ENCODE measurements at places on chromosomes 11 and 22.
A peak's percentile ranks its signal among the peaks of the same experiment; 100 is the strongest.

DNA sequence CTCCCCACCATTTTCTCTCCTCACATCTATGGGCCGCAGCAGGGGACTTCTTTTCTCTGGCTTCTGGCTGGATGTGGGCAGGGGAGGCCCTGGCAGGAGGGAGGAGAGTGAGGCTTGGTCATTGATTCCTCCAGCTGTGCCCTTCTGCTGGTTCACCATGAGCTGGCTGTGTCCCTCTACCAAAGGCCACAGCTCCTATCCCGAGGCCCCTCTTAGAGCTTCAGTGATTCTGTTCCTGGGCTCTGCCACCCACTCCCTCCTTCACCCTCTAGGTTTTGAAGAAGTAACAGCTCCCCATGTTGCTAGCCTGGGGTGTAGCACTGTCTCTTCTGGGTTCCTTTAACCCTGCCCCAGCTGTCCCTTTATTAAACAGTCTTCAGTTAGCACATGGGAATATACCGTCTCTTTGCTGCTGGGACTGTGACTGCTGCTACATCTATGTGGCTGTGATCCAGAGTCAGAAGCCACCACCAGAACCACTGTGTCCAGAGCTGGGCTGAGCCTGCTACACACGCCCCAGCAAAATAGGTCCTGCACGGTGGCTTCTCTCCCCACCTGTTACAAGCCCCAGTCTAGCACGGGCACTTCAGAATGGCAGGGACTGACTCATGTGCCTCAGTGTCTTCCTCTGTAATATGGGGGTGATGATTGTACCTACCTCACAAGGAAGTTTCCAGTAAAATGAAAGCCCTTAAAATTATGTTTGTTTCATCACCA is 578 bp upstream of the PARVG start:
- DNase-seq = no peak

DNA sequence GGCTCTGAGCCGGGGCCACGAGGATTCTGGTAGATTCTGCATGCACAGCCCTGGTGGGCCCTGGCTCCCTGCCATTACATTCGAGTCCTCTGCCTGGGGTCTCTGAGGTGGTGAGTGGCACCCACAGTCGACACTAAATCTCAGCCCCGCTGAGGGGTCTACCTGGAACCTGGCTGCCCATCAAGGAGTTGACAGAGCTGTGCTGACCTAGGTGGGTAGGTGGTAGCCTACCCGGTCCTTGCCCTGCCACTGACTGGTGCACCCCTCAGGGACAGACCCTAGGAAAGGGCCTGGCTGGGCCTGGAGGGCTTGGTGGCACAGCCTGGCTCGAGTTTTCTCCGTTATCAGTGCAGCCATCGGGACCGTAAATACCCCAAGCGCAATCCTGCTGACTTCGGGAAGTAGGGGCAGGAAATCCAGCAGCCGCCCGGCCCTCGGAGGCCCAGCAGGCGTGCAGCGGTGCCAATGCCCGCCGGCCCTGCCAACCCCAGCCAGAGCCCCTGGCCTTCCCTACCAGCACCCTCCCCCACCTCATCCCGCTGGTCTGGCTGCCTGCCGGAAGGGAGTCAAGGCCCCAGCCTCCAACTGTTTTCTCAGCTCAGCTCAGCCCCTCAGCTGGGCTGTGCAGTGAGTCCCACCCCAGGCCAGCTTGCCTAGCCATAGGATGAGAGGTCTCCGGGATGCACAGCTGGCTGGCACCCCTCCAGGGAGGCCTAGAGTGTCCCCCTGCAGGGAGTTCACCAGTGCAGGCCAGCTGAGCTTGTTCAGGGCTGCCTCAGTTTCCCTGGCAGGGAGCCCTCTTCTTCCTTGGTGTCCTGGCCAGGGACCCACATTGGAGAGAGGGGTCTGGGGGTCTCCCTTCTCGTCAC is 80.4 kb upstream of the KCNQ1OT1 start:
- DNase-seq = peak; percentile 0

GRCh38 chr11:40417627-40418026 is 1041.8 kb downstream of the LRRC4C start:
- no peak for DNase-seq

GRCh38 chr11:86670911-86671310 is 1.5 kb downstream of the ME3 start:
- DNase-seq = no peak

DNA sequence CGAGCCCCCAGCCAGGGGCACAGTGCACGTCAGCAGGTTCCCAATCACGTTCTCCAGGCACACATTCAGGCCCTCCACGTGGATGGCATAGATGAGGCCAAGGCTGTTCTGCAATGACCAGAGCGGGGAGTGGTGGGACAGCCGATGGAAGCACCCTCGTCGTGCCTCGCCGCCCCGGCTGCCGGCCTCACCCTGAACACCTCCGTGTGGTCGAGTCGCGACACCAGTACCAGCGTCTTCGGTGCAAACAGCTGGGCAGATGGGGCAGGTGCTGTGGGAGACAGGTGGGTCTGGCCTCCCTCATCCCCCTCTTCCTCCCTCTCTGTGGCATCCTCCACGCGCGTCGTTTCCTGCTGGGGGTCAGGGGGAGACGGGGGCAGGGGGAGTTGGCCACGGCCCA is 7.5 kb downstream of the SBF1 start:
- no peak for DNase-seq

- DNase-seq = no peak
Measured at GRCh38 chr11:64769283-64769682, 9.1 kb downstream of the SF1 start.

DNA sequence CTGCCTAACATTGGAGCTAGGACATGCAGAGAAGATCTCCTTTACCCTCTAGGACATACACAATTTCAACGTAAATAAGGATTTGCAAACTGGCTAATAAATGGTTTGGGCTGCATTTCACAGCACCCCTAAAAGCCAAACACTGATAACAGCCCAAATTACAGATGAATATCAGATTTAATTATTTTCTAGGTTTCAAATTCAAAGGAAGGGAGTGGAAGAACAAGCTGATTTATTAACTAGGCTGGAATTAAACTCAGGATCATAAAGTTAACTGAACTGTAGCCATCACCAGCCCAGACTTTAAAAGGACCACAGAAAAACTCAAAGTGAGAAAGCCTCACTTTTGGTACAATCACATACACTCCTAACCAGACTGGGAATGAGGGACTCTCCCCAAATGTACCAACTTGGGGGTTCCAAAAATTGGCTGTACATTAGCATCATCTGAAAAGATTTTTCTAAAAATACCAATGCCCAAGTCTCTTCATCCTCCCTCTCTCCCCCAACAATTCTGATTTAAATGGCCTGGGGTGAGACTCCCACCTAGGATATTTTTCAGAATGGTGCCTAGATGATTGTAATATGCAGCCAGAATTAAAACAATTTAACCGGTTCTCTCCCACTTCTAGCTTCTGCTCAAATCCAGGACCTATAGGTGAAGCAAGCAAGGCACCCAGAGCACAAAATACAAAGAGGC is 43.5 kb downstream of the SYTL2 start:
- DNase-seq = no peak

- DNase-seq = no peak
Measured at GRCh38 chr11:33476945-33477606, 219.9 kb downstream of the HIPK3 start.

DNA sequence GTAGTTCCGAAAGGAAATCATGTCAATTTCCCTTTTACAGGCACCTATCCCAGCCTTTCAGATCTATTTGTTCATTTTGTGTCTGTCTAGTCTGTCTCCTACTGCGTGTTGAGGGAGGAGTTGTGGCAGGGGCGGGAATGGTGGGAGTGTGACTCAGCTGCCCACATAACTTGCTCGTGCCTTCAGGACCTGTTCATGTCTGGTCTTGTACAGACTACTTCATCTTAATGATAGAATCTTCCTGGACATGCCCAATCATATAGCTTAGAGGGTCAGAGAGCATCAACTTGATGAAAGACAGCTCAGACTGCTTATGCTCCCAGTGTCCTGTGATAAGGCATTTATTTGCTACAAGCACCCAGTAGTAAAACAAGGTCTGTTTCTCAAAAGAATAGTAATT is 61.0 kb upstream of the BIRC3 start:
- DNase-seq = no peak

DNA sequence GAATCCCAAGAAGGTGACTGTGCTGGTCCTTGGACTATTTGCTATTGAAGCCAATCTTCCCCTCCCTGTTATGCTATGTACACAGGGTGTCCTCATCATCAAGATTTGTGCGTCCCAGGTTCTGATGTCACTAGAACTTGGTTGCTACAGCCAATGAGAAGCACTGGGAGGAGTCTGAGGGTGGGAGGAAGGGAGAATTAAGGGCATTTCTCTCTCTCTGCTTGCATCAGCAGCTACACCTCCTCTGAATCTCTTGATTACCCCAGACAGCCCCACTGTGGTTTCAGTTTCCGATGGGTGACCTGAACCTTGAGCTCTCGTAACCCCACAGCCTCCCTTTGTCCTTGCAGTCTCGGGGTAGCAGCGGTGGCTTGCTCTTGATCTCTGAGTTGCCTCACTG is 212.4 kb upstream of the SESN3 start:
- peak; percentile 13 for DNase-seq

DNA sequence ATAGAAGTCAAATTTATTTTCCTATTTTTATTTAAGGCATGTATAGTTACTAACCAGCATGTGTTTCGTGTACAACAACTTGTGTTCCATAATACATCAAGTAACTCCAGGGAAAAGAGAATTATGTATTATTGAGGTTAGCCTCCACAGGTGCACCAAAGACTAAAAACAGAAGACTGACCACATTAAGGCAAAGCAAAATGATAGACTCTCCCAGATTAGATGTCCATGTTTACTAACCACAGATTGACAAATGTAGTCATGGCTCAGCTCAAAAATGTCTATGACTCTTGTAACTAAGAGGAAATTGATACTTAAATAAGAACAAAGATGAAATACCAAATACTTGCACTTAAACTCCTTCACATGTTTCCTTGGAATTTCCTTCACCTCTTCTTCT is 238.5 kb downstream of the METTL15 start:
- DNase-seq = no peak

DNA sequence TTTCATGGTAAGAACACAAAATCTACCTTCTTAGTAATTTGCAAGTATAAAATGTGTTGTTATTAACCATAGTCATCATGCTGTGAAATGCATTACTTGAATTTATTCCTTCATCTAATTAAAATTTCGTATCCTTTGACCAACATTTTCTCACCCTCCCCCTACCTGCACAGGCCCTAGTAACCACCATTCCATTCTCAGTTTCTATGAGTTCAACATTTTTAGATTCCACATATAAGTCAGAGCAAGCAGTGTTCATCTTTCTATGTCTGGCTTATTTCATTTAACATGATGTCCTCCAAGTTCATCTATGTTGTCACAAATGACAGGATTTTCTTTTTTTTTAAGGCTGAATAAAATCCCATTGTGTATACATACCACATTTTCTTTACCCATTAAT is 43.5 kb upstream of the CCDC179 start:
- DNase-seq = no peak

GRCh38 chr11:49221112-49221511 is 12.7 kb upstream of the FOLH1 start:
- DNase-seq = no peak

DNA sequence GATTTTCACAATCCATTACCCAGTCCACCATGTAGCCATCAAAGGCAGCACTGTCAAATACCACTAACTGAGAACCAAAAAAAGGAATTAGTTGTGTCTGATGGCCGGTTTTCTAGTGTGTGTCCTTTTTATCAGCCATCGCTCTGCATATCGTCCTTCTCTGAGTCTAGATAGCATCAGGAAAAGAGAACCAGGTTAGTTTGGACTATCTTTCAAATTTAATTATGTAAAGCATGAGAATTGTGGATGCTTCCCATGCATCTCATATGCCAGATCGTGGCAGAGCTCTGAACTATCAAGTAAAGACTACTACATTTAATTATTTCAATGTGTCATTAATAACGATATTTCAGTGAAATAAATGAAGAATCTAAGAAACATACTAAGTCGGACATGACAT is 691.9 kb downstream of the FAM181B start:
- DNase-seq = no peak

DNA sequence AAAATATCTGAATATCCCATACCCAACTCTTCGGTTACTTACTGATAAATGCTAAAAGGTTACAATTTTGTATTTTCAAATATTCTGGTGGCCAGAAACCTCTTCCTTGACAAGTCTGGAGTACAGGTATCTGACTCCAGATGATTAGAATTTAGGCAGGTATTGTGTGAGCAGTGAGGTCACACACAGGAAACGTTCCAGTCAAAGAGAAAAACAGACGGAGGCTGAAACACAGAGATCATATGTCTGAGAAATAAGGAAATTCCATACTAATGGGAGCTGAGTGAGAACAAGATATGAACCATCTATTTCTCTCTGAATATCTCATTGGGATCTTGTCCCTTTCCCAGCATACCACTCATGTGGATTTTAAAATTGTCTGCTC is 89.4 kb upstream of the IGLL5 start:
- no peak for DNase-seq

DNA sequence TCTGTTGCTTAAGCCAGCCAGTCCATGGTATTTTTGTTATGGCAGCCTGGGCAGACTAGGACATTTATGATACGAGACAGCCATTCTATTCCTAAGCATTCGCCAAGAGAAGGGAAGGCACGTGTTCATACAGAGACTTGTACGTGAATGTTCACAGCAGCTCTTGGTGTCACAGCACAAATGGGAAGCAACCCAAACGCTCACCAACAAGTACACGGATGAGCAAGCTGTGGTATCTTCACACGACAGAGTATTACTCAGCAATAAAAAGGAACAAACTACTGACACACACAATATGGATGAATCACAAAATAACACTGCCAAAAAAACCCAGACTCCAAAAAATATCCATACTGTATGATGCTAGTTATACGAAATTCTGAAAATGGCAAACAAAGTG is 85.1 kb downstream of the PHF21B start:
- DNase-seq = peak; percentile 9

GRCh38 chr22:32832174-32832573 is 30.7 kb downstream of the TIMP3 start:
- no peak for DNase-seq

GRCh38 chr11:108587109-108587508 is 6.5 kb downstream of the EXPH5 start:
- no peak for DNase-seq

DNA sequence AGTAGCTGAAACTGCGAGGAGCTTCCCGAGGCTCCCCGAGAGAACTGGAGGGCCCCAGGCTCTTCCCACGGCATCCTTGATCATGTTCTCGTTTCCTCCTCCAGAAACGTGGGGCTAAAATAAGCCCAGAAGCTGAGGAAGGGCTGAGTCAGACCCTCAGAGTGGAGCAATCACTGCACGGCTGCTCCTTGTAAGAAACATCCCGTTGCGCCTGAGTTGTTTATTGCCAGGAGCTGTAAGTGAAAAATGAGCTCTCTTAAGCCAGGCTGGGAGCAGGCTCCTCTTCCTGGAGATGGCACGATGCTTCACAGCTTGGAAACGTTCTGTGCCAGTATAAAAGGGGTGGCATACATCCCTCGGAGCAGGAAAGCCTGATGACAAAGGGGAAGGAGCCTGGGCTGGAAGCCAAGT is 47.3 kb upstream of the SYN3 start:
- no peak for DNase-seq

GRCh38 chr22:29344137-29344536 is 28.6 kb upstream of the RASL10A start:
- no peak for DNase-seq

DNA sequence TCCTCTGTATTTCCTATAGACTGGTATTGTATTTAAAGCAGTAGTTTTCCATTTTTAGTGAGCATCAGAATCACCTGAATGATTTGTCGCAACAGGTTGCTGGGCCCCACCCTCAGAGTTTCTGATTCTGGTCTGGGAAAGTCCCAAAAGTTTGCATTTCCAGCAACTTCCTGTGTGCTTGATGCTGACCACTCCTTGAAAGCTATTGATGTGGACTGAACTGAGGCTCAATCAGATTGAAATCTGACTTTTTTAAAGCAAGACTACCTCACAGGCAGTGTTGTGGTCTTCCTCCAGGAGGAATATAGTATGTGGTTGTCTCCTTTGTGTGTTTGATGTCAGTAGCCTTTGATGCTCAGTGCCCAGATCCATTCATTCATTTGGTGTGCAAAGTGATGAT is 17.2 kb upstream of the MPZL2 start:
- DNase-seq = no peak

Data from stimulated activated CD4-positive, alpha-beta T cell treated with anti-CD3 and anti-CD28 coated beads, Interleukin-1b, Interleukin-23, amount 100 ng/mL, for 48 hours (primary cell).